ENCODE measurements at places on chromosomes 16 and 17.
A peak's percentile ranks its signal among the peaks of the same experiment; 100 is the strongest.

GRCh38 chr17:32878211-32878610 lies 1.3 kb upstream of the MYO1D start:
- DNase-seq, result no peak

- no peak for DNase-seq
Observed at GRCh38 chr17:6455321-6455705, 11.1 kb downstream of the PIMREG start.

DNA sequence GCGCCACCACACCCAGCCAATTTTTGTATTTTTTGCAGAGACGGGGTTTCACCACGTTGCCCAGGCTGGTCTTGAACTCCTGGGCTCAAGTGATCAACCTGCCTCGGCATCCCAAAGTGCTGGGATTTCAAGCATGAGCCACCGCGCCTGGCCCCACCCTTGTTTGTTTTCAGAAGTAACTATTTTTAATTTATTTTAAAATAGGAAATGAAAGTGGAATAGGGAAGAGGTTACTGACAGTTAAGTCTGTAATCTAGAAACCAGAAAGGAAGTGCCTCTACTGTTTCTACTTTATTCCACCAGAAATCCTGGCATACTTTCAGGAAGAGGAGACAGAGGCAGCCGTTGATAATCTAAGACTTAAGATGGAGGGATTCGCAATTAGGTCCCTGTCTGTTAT lies 225.6 kb downstream of the TANC2 start:
- no peak for DNase-seq

- DNase-seq, result no peak
Observed at GRCh38 chr16:87661561-87661960, 59.3 kb downstream of the JPH3 start.

GRCh38 chr17:9479964-9480363 lies 95.7 kb downstream of the STX8 start:
- DNase-seq, result peak; percentile 50

GRCh38 chr17:3712811-3713463 lies 10.8 kb upstream of the HASPIN start:
- no peak for DNase-seq

GRCh38 chr16:68700120-68700519 lies 37.0 kb upstream of the CDH1 start:
- DNase-seq, result no peak

DNA sequence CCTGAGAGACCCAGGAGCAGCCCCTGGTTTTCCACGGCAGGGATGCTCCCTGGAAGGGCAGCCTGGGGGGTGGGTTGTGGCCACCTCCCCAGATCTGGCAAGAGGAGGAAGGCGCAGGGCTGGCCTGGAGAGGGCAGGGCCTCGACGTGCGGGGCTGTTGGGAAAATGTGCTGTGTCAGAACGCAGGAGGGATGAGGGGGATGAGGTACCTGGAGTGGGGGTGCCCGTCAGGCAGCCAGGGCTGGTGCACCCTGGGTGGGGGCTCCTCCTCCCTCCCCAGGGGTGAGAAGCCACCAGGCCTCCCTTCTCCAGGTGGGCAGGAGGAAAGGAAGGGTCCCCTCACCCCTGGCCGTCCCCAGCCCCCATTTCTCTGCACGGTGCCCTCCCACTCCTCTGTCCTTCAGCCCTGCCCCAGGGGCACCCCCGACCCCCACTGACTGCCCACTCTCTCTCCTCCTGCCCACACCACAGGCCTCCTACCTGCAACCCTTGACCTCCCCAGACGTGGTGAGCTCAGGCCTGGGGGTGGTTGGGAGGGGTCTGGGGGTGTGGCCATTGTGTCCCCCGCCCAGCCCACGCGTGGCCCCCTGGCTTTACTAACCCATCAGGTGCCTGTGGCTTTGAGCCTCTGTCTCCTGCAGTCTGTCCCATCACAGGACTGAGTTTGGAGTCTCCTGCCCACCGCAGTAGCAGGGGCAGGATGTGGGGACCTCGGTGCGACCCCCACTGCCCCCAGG lies 39.6 kb downstream of the BAHCC1 start:
- no peak for DNase-seq

DNA sequence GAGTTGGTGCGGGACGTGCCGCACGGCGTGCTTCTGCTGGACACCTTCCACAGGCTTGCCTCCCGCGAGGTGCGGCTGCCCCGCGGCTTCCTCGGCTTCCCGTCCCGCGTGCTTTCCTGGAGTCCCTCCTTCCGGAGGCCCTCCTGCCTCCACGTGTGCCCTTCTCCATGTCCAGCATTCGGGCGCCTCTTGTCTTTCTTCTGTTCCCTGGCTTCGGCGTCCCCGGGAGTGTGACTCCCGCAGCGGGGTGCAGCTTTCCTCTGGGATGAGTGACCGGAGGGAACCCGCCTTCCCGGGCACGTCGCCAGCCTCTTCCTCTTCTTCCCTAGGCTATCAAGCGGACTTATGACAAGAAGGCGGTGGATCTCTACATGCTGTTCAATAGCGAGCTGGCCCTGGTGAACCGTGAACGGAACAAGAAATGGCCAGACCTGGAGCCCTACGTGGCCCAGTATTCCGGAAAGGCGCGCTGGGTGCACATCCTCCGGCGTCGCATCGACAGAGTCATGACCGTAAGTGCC lies 23.0 kb downstream of the DNAH2 start:
- DNase-seq, result no peak

- no peak for DNase-seq
Observed at GRCh38 chr16:518858-519257, 8.7 kb upstream of the CAPN15 start.

- no peak for DNase-seq
Observed at GRCh38 chr17:42920106-42920900, 19.7 kb downstream of the G6PC1 start.

- no peak for DNase-seq
Observed at GRCh38 chr16:78505036-78505435, 405.6 kb downstream of the WWOX start.

DNA sequence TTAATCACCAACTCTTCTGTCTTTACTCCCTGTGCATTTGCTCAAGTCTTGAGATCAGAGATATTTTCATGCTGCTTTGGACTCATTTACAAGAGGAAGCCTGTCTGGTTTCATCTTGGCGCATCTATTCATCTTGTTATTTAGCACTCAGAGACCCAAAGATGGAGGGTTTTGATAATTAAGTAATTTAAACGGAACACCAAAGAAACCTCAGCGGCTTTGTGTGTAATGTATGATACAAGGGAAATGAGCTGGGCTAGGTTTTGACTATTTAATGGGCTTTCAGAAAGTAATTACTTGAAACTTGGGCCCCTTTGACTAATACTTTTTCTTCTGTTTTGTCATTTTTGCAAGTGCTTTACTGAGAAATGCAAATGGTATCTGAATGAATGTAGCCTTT lies 66.2 kb upstream of the CACNG3 start:
- DNase-seq, result no peak

DNA sequence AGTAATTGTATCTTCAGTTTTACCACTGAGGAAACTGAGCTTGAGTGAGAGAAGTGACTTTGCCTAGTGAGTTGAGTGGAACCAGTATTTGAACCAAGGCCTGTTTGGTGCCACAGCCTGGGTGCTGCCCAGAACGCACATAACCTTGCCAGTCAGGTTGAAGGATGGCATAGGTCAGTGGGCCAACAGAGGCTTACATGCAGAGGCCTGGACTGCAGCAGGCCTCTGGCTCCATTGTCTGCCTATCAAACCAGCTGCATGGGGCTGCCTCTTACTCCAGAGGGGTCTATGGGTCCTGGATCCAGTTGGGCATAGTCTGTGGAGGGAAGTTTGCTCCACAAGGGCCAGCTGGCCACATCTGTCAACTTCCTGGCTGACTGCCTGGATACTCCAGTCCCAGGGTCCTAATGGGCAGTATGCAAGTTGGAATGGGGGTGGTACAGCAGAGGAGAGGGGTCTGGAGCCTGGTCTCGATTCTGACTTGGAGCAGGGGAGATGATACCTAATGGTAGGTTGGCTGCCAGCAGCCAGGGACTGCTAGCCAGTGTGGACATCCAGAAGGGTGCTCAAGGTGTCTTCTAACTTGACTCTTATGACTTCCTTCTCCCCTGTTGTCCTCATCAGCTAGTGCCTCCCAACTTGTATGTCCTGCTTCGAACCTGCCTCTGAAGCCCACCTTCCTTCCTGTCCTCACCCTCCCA lies 11.1 kb upstream of the RNF112 start:
- no peak for DNase-seq

GRCh38 chr16:67429053-67429798 lies 1.7 kb upstream of the HSD11B2 start:
- DNase-seq, result no peak

DNA sequence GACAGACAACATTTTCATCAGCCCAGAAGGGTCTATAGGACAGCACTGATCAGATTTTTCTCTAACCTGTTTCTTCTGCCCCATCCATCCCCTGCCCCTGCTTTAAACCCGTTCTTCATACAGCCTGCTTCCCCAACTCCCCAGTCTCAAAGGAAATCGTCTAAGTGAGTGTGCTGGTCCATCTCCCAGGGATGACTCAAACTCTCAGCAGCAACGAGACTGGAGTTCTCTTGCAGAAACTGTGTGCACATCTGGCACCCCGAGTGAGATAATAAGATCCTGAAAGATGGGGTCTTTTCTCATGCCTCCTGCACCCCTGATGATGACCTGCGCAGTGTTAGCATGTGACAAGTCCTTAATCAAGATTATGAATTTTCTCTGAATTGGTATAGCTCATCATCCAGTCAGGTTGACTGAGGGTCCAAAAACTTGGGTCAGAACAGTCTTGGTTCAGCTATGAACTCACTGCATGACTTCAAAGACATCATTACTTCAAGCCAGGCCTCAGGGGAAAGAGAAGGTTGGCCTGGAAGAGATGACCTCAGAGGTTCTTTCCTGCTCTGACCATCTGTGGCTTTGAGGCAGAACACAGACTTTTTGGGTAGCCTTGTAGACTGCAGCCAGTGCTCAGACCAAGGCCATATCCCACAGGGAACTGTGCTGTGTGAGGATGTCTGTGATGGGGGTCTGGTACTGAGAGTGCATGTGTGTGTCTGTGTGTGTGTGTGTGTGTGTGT lies 117.9 kb downstream of the SPACA3 start:
- no peak for DNase-seq

- DNase-seq, result no peak
Observed at GRCh38 chr17:8649157-8650118, 18.9 kb upstream of the MYH10 start.

GRCh38 chr17:60089096-60089806 lies 10.5 kb upstream of the HEATR6 start:
- DNase-seq, result no peak

- DNase-seq, result no peak
Observed at GRCh38 chr17:36030956-36031355, 13.2 kb upstream of the CCL23 start.

DNA sequence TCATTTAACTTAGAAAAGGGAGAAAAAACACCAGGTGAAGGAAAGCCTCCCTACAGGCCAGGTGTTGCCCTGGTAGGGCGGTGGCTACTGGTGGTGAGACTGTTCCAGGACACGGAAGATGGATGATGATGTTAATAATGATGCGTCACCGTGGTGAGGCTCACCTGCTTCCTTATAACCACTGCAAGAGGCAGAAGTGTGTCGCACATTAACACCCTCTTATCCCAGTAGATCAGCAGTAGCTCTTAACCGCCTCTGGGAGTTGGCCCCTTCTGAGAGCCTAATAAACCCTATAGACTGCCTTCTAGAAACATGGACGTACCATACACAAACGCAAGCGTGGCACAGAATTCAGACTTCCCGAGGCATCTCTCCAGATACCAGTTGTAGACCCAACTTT lies 7.8 kb downstream of the BFAR start:
- peak; percentile 23 for DNase-seq

GRCh38 chr17:43755389-43755875 lies 3.2 kb downstream of the SOST start:
- peak; percentile 42 for DNase-seq

- DNase-seq, result no peak
Observed at GRCh38 chr16:67764158-67764667, 42.1 kb downstream of the RANBP10 start.

DNA sequence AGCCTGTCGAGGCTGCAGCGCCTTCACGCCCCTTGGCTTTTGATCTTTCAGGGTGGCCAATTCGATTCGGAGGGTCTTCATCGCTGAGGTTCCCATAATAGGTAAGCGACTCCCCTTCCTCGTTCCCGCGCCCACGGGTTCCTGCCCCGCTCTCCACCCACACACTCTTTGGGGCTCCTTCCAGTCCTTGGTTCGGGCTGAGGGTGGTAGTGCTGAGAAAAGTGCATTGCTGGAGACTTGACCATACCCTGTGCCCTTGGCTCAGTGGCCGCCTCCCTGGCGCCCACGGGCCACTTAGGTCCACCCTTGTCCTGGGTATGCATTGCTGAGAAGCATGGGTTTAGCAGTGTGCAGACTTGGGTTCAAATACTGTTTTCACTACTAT lies 491 bp downstream of the POLR2C start:
- DNase-seq, result no peak

GRCh38 chr16:65773301-65773874 lies 593.1 kb upstream of the CDH5 start:
- DNase-seq, result no peak

DNA sequence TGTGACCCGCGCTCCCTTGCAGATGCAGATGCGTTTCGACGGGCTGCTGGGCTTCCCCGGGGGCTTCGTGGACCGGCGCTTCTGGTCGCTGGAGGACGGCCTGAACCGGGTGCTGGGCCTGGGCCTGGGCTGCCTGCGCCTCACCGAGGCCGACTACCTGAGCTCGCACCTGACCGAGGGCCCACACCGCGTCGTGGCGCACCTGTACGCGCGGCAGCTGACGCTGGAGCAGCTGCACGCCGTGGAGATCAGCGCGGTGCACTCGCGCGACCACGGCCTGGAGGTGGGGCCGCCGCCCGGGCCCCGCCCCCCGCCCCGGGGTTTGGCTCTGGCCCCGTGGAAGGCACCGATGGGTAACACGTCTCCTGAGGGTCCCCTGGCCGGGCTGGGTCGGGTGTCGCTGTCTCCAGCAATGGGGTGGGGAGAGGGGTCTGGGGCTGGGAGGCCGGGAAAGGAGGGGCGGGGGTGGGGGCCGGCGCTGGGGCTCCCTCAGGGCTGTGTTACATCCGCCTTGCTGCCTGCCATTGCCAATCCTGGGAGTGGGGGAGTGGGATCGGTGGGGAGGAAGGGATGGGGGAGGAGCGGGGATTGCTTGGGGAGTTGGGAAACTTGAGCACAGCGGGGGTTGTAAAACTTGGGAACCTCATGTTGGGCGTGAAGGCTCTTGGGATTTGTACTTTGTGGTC lies 737 bp downstream of the NUDT16L1 start:
- DNase-seq, result peak; percentile 22

GRCh38 chr17:8056976-8057625 lies 18.2 kb downstream of the ALOX15B start:
- DNase-seq, result no peak

GRCh38 chr17:63984236-63984635 lies 11.5 kb upstream of the SCN4A start:
- no peak for DNase-seq

GRCh38 chr16:67694611-67695010 lies 24.5 kb downstream of the GFOD2 start:
- DNase-seq, result no peak

DNA sequence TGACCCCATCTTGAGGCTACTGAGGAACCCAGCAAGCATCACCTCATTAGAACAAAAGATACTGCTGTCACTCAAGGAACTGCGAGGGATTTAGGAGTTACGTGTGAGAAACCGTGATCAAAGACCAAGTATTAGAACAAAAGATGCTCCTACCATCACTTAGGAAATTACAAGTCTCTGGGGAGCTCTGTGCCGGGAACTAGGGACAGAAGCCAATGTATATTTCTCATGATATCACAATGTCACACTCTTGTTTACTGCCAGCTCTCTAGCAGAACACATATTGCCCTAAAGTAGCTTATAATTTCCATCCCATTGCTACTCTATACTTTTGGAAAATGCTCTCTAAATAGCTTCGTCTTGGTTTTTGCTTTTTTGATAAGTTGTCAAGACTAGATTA lies 214.5 kb downstream of the HS3ST3A1 start:
- no peak for DNase-seq

- peak; percentile 50 for DNase-seq
Observed at GRCh38 chr17:67157732-67158639, 87.0 kb downstream of the HELZ start.

Data from NCI-H2081 (cell line).